Activated CD8-positive, alpha-beta memory T cell treated with anti-CD3 and anti-CD28 coated beads for 4 hours (primary cell): ENCODE measurements at places on chromosomes 3 and 15.

DNA sequence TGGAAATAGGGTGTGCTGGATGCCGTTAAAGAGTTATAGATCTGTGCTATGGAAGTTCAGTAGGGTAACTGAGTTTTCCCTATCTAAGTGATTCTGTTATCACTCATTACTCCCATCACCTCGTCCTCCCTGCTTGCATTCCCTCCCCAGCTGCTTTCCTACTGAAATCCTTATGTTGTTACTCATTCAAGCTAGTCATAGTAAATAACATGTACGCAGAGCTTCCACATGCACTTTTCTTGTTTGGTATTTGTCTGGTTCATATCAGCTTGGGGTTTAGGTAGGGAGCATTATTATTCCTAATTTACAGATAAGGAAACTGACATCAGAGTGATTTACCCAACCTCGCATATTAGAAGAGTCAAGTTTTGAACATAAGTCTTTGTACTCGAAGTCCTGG is 135.1 kb downstream of the HCN4 start:
- DNase-seq = no peak

- no peak for DNase-seq
These were observed 14.9 kb downstream of the IGSF10 start for GRCh38 chr3:151446002-151446340.

- no peak for DNase-seq
These were observed 265.4 kb downstream of the VPS13C start for GRCh38 chr15:61794881-61795280.

- no peak for DNase-seq
These were observed 93.8 kb downstream of the DNASE1L3 start for GRCh38 chr3:58116985-58117384.

GRCh38 chr3:20837676-20838302 is 651.8 kb upstream of the SGO1 start:
- no peak for DNase-seq

DNA sequence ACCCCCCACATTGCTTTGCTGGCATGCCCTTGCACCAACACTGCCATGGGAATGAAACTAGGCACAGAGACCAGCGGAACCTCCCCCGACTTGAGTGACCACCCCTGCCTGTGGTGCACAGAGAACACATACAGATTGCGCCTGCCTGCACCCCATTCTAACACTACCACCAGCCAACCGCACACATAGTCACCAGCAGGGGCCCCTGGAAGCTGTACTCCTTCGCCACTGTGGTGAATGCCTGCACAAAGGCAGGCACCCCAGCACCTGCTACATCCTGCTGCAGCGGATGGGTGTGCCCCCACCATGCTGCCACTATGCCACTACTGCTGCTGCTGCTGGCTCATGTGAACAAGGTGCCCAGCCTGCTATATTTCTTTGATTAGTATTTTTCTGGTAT is 27.4 kb upstream of the DNAAF4 start:
- DNase-seq = no peak

DNA sequence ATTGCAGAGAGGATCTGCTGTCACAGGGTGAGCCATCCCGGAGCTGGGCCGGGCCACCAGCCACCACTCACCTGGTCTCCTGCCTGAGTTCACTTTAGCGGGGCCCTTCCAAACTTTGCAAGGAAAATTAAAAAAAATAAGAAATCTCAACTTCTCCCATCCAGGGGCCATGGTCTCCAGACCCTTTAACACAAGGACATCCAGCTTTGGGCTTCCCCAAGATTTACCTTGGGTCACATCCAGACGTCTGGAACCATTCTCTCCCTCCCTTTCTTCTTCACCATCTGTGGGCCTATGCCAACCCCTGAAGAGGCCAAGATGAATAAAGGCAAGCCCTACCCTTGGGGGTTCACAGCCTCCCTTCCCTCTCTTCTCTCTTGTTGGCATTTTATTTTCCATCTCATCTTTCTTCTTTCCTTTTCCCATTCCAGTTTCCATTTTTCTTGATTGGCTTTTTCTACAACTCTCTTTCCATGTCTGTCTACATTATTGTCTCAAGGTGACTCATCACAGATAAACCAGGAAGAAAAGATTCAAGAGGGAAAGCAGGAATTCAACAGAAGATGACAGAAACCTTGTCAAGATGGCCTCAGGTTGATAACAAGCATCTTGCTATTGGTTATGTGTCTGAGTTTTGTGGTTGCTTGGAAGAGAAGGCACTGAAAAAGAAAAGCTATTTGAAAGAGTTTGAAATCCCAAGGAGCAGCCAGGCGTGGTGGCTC is 49.5 kb downstream of the ITGA11 start:
- no peak for DNase-seq

DNA sequence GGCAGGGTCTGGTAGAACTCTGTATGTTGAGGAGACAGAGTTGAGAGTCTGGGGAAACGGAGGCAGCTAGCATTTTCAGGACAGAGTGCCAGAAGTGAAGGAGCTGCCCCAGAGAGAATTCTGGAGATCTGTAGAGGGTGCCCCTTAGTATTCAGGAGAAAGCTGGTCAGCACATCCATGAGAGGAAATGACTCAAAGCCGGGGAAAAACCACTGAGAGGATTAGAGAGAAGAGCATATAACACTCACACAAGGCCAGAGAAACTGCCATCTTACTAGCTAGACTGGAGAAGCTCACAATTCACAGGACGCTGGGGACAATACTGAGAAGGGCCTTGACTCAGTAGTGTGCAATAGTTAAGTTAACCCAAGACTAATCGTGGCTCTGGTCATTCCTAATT is 75.7 kb upstream of the DPPA4 start:
- DNase-seq = no peak

DNA sequence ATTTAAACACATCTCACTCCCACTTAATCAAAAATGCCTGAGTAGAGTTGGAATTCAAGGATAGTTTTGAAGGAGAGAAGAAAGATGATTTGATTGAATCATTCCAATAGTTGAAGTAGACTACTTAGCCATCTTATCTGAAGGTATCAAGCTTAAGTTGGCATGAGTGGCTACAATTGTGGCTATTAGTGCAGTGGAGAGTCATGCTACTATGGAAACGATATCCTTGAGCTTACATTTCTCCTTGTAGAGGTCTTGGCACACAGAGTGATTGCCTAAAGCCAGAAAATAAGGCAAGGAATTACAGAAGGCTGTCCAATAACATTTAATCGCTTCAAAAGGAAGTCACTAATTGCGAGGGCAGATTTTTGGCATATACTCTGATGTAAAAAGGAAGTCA is 1022.7 kb downstream of the IGSF11 start:
- DNase-seq = no peak

GRCh38 chr15:101676921-101677329 is 24.7 kb upstream of the TM2D3 start:
- DNase-seq = no peak

GRCh38 chr3:120302361-120302760 is 17.3 kb upstream of the GPR156 start:
- no peak for DNase-seq

- no peak for DNase-seq
These were observed 21.1 kb upstream of the COMMD4 start for GRCh38 chr15:75314552-75315290.

GRCh38 chr3:132029182-132029902 is 5.5 kb downstream of the CPNE4 start:
- no peak for DNase-seq

GRCh38 chr3:101903451-101903871 is 54.1 kb downstream of the NFKBIZ start:
- no peak for DNase-seq

DNA sequence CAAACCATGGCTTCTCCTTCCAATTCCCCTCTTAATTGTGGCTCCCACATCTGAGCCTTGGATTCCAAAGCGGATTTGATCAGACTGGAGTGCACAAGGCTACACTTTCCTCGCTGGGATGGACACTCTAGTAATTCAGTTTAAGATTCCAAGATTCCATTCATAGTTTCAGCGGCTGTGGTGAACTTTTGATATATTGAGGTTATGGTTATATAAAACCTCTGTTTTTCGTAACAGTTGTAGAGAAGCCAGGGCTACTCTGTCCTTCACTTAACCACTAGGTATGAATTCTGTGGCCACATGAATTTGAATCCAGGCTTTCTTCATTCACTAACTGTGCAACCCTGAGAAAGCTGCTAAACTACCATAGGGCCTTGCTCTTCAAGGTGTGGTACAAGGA is 67.9 kb upstream of the KY start:
- no peak for DNase-seq

DNA sequence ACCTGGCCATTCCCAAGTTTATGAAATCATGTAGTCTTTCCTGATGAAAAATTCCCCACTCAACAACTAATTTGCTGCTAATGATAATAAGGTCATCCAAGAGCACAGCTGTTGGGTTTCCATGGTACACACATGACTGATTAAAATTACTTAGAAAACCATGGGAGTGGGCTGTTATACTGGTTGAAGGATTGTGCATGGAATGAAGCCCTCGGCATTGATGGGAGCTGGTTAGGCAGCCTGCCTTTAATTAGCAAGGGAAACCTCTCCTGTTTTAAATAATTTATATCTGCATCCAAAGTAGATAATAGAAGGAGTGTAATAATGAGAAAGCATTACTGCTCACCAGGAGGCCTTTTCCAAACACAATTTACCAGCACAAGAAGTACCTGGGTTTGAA is 235.1 kb upstream of the CFAP20DC start:
- DNase-seq = no peak

GRCh38 chr3:115666081-115666480 is 42.8 kb downstream of the GAP43 start:
- no peak for DNase-seq

DNA sequence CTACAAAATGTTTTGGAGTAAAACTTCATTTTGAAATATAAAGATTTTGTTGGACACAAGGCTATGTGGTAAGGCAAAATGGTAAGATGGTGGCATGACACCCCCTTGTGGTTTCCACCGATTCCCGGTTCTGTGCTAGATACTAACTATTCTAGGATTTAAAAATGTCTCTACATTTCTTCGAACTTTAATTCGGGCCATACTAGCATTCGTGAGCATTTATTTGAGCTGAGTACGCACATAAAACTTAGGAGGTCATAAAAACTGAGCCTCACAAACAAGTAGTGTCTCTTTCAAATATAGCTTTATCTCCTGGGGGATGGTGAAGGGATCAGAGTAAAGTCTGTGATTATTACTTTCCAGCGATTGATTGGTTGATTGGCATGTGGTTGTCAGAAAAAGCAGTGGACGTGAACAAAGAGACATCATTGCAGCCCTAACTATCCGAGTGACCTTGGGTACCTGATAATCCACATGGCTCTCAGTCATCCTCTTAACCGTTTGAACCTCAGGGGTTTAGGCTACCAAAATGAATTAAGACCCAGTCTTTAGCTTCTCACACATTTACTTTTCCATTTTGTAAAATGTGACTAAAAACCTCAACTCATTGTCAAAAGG is 1.1 kb upstream of the ZNF639 start:
- no peak for DNase-seq

DNA sequence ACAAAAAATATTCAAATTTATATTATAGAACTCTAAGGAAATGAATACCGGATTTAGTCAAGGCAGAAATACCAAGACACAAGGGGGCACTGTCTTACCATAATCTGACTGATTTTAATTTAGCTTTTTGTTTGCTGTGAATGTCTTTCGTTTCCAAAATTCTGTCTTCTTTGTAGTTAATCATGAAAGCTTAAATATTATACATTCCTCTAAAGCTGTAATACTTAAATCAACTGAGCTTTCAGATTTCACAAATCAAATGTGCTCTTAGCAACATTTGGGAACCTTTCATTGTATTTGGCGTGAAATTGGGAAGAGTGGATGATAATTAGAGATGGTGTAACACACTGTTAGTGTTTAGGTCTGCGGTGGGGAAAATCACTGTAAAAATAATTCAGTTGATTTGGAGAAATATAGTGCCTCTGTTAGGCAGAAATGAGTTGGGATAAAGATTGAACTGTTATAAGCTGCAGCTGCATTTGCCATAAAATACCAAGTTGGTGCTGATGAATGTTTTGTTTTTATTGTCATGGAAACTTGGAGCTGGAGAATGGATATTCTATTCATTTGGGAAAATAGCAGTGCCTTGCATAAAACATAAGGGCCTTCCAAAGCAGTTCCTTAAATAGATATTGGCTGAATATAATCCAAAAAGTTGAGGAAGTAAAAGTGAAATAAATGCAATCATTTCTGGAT is 228.2 kb downstream of the TCF12 start:
- DNase-seq = no peak

- DNase-seq = no peak
These were observed 166.9 kb downstream of the IGF1R start for GRCh38 chr15:98815207-98815606.

GRCh38 chr15:74826364-74826819 is at the start of gene CPLX3:
Gene CPLX3 (plus strand): TSS chr15:74826627. CDS start chr15:74826704, 77 bp downstream.
- DNase-seq = no peak

- no peak for DNase-seq
These were observed 58.3 kb downstream of the CDC25A start for GRCh38 chr3:48129921-48130320.

GRCh38 chr3:99966662-99967416 is 147.5 kb downstream of the FILIP1L start:
- DNase-seq = no peak

DNA sequence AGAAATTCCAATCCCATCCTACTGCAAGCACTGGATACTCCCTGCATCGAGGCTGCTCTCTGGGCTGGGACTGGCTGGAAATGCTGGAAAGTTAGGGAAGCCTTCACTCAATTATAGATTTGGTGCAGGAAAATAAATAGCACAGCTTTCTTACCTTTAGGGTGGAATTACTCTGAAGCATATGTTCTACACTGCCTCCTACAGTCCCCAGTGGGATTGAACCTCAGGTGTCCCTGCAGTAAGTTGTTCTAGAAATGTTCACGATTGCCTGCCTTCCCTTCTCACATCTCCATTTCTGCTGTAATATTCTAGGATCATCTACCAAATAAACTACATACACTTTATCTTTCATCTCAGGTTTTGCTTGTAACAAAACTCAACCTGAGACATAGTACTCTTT is 536.7 kb upstream of the LMCD1 start:
- no peak for DNase-seq

DNA sequence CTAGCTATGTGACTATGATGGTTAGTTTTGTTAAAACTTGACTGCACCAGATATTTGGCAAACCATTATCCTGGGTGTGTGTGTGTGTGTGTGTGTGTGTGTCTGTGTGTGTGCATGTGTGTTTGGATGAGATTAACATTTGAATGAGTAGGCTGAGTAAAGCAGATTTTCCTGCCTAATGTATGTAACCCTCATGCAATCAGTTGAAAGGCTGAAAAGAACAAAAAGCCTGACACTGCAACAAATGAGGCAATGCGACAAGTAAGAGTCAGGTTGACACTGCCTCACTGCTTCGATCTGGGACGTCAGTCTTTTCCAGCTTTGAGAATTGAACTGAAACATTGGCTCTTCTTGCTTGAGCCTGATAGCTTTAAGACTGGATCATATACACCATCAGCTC is 643.0 kb downstream of the NAALADL2 start:
- no peak for DNase-seq

DNA sequence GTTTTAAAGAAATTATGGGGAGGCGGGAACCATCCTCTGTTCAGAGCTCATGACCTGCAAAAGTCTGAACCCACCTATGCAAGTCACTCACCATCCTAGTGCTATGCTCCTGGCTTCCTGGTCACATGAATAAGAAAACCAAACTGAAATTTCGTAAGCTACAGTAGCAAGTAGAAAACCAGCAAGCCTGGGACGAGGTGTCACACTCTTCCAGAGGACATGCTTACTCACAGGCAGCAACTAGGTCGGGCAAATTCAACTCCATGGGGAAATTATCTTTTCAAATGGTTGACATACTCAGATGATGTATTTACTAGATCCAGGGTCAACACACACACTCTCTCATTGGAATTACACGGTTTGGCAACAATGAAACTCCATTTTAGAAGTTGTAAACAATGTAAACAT is 31.3 kb downstream of the LDHAL6B start:
- no peak for DNase-seq
